ENCODE measurements at places on chromosomes 16 and 17. TPM values are rescaled to one million over a fixed set of nuclear protein-coding genes. Genes with fewer than 3 reads are reported as not detected.

GRCh38 chr17:31780483-31780882, 78.6 kb downstream of the COPRS start:
- DNase-seq: no peak

DNA sequence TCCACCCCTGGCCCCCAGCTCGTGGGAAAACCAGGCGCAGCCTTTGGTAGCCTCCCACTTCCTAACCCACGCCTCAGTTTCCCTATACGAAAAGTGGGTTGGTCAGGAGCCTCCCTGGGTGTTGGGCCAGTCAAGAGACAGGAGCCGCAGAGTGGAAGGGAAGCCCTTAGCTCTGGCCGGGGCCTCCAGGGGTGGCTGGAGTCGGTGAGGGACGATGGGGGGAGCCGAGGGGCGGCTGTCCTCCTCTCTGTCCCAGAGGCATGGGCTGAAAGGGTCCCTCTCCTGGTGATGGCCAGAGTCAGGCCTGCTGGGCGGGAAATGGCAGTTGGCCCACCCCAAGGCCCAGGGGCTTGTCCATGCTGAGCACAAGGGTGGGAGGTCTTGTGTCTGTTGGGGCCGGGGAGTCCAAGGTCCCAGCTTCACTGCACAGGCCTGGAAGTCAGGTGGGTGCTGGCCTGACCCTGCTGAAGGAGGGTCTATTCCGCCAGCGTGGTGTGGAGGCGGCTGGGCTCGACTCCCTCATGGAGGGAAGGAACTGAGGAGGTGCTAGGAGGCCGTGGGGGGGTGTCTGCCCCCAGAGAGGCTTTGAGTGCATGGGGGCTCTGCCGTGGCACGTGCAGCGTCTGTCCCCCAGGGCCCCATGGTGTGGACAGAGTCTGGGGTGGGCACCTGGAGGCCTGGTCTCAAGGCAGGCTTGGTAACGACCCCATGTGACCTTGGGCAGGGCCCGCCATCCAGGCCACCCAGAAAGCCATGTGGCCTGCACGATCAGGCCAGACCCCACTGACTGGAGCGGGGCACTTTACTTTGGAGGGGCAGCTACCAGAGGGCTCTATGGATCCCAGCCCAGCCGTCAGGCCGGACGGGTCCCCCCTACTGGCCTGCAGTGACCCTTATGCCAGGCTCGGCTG, 1.1 kb downstream of the SLC16A3 start:
- DNase-seq: peak; percentile 65

Gene ZNF423
- polyA plus RNA-seq: 23.2 TPM

Gene PYDC1
- polyA plus RNA-seq: 1.0 TPM

GRCh38 chr16:30406795-30407101, 658 bp upstream of the ZNF771 start:
- DNase-seq: no peak

Gene LGALS9C
- not detected for polyA plus RNA-seq

GRCh38 chr16:3480901-3481695, 14.2 kb downstream of the C16orf90 start:
- DNase-seq: no peak

- peak; percentile 90 for DNase-seq
Measured at GRCh38 chr17:15341385-15341849, at the start of gene TEKT3. Gene TEKT3, minus strand, starts transcription at chr17:15341597. Its CDS starts 10,012 bp downstream, at chr17:15331585.

DNA sequence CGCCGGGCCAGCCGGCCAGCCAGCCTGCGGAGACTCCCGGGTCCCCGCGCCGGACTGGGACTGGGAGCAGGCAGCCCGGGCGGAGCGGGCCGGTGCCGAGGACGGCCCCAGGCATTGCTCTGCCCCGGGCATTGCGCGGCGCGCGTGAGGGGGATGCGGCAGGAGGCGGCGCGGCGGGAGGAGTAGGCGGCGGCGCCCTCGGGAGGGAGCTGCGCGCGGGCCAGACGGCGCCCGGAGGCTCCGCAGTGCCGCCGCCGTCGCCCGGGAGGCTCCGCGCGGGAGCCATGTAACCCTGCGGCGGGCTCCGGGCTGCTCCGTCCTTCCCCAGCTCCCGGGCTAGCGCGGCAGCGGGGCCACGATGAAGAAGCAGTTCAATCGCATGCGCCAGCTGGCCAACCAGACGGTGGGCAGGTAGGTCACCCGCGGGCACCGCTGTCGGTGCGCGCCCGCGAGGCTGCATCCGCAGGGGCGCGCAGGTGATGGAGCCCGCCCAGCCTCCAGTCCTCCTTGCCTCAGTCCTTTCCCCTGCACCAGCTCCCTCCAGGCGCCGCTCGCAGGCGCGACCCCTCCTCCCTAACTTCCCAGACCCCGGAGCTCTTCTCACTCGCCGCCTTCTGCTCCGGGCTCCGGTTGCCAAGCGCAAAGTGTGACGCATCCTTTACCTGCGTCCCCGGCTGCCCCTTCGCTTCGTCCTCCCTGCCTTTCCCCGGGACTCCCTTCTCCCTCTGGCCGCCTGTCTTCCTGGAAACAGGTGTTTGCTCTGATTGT, at the start of gene ARHGAP44:
Gene ARHGAP44 (plus strand): TSS at position 18 of the 768 bp plus-strand sequence. CDS start 341 bp downstream, at position 359.
- DNase-seq: peak; percentile 85

Gene HEATR9
- not detected for polyA plus RNA-seq

Gene CDRT15L2
- polyA plus RNA-seq: not detected

GRCh38 chr17:336110-337021, 16.2 kb downstream of the RPH3AL start:
- peak; percentile 52 for DNase-seq

Gene TPSD1
- not detected for polyA plus RNA-seq

- no peak for DNase-seq
Measured at GRCh38 chr17:75614006-75614405, 19.2 kb upstream of the SMIM5 start.

GRCh38 chr17:36629970-36630502, 28.7 kb downstream of the MRM1 start:
- no peak for DNase-seq

Gene BAIAP3
- polyA plus RNA-seq: 0.56 TPM

DNA sequence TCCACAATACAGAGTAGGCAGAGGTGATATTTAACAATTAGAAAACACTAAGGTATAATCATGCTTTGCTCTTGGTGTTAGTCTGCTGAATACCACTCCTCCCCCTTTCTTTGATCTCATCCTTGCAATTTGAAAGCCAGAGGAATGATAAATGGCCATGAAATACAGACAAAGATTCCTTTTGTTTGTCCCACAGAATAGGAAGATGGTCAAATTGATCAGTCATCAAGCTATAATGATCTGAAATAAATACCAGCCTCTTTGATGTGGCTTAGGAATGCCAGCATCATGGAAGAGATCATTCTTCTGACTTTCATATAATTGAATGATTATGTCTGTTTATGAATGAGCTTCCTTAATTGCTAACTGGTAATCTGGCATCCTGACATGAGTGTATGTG, 1541.7 kb upstream of the CDH8 start:
- no peak for DNase-seq

Gene CDR2L
- 8.0 TPM for polyA plus RNA-seq

GRCh38 chr16:85557971-85558657, 55.0 kb upstream of the GSE1 start:
- DNase-seq: no peak

- peak; percentile 99 for DNase-seq
Measured at GRCh38 chr17:8153957-8154607, 1.9 kb upstream of the PER1 start.

DNA sequence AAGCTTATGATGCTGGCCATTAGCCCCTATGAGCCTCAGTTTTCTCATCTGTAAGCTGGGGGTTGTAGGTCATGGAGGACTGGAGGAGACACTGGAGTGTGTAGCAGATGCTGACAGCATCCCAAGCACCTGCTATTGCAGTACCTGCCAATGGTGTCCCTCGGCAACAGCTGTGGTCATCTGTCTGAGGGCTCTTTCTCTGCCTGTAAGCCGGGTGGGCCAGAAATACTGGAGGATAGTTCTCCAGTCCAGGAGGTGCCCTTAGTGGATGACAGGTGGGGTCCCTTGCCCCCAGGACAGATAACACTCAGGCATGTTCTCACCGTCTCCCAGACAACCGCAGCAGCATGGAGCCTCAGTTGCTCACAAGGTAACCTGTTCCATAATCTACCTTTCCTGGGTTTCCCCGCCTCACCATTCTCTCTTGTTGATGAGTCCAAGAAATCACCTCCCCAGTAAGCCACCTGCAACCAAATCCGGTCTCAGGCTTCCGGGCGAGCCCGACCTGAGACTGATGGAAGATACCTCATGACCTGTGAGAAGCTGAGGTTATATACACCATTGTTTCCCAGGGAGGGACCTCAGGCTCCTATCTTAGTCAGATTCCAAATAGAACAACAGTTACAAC, 23.8 kb downstream of the NLRP1 start:
- no peak for DNase-seq

- DNase-seq: peak; percentile 29
Measured at GRCh38 chr17:64028874-64029464, 8.5 kb upstream of the ICAM2 start.

Gene ADGRG1
- polyA plus RNA-seq: 5.1 TPM

- peak; percentile 91 for DNase-seq
Measured at GRCh38 chr17:34252444-34253138, 2.5 kb upstream of the CCL2 start.

Gene GPS1
- polyA plus RNA-seq: 60.4 TPM

- DNase-seq: no peak
Measured at GRCh38 chr17:50863221-50863843, 2.8 kb downstream of the TOB1 start.

- DNase-seq: peak; percentile 23
Measured at GRCh38 chr17:78839762-78840529, 668 bp downstream of the USP36 start.

Gene ATMIN
- polyA plus RNA-seq: 33.7 TPM

DNA sequence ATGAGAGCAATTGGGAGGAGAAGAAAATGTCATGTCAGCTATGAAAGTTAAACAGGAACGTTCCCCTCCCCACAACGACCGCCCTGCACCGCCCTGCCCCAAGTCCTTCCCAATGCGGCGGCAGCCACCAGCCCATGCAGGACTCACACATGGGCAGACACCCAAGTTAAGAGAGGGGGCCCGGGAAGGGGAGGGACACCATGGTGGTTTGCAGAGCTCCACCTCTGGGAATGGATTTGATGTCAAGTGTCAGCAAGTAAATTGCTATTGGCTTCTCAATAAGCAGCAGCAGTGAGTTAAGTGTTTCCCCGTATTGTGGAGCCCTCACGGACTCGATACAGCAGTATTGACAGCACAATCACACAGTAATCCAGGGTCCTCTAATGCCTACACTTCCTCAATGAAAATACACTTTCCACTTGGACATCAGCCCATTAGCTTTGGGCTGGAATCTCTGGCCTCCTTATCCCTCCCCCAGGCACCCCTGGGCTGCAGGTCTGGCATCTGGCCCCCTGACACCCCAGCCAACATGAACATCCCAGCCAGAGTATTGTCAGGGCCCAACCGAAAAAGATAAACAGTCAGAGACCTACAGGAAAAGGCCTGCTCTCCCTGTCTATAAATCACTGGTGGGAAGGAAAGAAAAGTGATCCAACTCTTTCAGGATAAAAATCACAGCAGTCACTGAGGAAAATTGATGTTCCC, 22.6 kb downstream of the ZFHX3 start:
- DNase-seq: peak; percentile 55

Gene PPM1E
- polyA plus RNA-seq: 1.3 TPM

Gene ARHGDIG
- polyA plus RNA-seq: 0.44 TPM
